ENCODE measurements at places on chromosomes 6 and 20.

GRCh38 chr20:57393321-57394120 lies 2.3 kb downstream of the RBM38 start:
- DNase-seq: no peak

DNA sequence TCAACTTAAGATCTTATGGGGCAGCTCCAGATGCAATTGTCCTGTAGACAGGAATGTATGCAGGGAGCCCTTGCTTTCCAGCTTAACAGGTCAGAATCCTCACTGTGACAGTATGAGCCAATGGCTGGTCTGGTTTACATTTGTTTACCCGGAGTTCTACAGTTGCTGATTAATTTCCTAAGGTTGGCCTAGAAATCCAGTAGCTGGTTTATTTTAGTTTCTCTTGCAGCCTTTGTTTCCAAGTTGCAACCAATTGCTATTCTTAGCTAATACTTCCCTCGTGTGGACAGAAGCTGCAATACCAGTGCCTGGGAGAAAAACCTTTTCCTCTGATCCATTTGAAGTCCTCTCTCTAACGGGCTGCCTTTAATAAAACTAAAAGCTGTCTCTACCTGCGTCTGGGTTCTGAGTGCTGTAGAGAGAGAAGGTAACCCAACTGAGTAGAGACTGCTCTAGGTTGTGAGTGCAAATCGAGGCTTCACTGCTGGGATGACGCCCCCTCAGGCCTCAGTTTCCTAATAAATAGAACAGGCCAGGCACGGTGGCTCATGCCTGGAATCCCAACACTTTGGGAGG lies 45.9 kb downstream of the ZNF217 start:
- peak; percentile 56 for DNase-seq

- DNase-seq: no peak
Measured at GRCh38 chr20:50434653-50435396, 75.4 kb upstream of the PTPN1 start.

DNA sequence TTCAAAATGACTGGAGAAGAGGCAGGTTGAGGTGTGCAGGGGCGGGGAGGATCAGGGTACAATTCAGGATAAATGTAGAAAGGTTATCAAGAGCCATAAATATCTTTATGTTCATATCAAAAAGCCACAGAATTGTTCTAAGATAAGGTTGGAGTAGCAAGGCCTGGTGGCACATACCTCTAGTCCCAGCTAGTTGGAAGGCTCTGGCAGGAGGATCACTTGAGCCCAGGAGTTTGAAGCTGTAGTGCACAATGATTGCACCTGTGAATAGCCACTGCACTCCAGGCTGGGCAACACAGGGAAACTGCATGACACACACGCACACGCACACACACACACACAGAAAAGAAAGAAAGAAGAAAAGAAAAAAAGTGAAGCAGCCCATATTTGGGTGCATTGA lies 194.8 kb downstream of the GRIK2 start:
- DNase-seq: no peak

All from H1 (cell line).